NCI-H187 treated with DMSO at 0.1 percent for 48 hours (cell line): ENCODE measurements at places on chromosomes 3 and 15.
A peak's percentile ranks its signal among the peaks of the same experiment; 100 is the strongest.

GRCh38 chr3:174614036-174614435 lies 245.1 kb upstream of the NAALADL2 start:
- DNase-seq, result no peak

- DNase-seq, result peak; percentile 69
Observed at GRCh38 chr3:195195321-195196209, 75.4 kb downstream of the XXYLT1 start.

DNA sequence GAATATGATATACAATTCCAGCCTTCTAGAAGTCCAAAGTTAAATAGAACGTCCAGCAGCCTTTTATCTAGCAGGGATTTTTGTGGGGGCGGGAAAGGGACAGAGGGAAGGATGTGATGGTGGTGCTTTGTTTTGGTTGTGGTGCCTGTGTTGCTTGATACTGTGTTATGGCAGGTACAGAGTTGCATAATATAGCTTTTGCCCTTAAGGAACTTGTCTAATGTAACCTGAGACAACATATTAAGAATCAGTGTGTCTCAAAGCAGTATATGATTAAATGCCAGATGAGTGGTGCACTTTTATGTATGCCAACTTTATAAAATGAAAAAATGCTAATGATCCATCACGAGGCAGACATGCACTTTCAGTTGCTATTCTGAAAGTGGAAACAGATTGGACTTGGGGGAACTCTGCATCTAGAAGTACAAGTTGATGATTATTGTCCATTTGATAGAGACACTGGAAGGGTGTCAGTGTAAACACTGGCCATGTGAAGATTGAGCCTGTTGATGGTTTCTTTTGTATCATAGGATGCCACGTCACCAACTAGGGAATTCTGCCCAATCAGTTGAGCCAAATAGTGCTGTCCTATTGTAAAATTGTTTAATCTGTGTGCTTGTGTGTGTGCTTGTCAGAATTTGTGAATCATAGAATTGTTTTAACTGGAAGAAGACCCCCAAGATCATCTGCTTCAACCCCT lies 23.0 kb downstream of the NEO1 start:
- DNase-seq, result no peak

DNA sequence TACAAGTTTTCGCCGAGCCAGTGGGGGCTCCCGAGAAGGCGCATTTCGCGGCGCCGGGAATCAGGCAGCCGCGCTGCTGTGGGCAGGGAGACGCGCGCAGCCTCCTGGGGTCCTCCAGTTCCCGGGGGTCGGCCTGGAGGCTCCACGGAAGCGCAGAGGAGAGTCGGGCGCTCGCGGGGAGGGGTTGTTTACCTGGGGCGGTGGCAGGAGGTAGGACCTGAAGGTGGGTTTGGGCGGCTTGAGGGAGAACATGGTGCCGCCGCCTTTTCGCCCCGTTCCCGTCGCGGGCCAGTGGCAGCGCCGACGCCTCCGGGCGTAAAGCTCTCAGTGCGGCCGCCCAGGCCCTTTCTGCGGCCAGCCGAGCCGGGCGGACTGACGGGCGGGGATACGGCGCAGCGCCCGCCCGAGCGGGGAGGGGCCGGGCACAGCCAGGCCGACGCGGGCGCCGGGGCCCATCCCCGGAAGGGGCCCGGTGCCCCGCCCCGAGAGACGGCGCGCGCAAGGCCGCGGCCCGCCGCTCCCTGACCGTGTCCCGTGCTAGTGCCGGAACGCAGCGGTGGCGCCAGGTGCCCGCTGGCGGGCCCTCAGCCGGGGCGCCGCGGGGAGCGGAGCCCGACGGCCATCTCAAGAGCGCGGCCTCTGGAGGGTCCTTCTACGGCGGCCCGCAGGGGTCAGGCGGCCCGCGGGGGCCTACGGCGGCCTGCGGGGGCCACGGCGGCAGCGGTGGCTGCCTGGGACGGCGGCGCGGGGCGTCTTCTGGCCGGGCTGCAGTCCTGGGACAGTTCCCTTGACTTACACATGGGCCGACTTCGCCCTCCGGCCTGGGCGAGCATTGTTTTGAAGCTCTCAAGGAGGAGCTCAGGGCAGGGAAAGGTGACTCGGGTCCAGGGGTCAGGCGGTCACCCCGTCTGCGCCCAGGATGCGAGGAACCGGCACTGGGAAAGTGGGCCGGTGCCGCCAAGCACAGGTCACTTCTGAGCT lies at the start of gene MTMR10:
Gene MTMR10 (minus strand): TSS at position 374 of the 981 bp plus-strand sequence. CDS start 122 bp downstream, at position 252.
- DNase-seq, result no peak

- DNase-seq, result no peak
Observed at GRCh38 chr3:99163314-99163713, 261.8 kb upstream of the DCBLD2 start.

GRCh38 chr3:94024385-94024784 lies 4.0 kb downstream of the STX19 start:
- no peak for DNase-seq

DNA sequence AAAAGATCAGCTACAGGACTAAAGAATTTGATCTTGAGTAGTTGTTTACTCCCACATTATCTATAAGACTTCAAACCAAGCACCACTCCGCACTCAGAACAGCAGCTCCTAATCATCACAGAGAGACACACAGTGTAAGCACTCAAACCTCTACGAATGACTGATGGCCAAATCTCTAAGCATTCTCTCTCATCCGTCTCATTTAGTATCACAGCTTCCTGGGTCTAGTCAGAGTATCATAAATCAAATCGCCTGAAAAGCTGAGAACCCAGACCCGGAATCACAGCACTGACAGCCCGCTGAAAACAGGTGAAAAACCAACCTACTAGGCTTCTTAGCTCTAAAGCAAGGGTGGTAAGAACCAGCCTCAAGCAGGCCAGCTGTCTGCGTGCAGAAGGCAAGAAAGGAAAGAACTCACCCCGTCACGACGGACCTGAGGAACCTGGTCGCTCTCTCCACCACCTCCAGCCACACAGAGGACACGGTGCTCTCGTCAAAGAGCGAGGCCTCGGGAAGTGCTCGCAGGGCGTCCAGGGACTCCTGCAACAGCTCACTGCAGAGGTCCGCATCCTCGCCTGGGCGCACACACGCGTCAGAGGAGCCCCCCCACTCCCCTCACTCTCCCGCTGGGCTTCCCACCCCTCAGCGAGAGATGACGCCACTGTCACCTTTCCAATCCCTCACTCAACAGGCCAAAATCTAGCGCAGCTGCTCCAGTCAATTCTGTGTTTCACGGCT lies 47.9 kb downstream of the HERC2 start:
- DNase-seq, result no peak

- DNase-seq, result no peak
Observed at GRCh38 chr3:64340641-64341101, 115.4 kb upstream of the PRICKLE2 start.

DNA sequence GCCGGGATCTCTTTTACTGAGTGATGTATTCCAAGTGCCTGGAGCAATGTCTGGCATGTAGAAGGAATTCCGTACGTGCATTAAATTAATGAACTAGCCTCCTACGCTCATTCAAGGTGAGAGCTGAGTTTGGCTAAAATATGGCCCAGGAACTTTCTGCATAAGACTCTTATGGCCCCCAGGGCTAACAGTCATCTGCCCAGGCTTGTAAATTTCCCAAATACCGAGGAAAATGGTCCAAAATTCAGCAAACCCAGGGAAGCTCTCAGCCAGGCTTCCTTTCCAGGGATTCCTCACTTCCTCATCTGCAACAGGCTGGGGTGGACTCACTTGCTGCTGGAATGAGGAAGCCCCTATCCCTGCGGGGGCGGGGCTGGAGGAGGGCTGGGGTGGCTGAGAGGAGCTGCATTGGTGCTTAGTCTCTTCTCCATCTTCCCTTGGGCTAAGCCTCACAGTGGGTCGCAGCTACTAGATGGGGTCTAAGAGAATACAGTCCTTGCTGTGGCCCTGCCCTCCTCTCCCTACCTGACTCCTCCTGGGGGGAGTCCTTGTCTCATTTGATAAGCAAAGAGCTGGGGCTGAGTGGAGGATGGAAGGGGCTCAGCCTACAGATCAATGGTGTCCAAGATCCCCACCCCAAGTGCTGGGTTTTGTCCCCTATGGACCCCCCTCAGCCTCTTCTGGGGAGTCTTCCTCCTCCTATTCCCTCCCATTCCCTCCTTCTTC lies 28.5 kb upstream of the APOD start:
- DNase-seq, result no peak

DNA sequence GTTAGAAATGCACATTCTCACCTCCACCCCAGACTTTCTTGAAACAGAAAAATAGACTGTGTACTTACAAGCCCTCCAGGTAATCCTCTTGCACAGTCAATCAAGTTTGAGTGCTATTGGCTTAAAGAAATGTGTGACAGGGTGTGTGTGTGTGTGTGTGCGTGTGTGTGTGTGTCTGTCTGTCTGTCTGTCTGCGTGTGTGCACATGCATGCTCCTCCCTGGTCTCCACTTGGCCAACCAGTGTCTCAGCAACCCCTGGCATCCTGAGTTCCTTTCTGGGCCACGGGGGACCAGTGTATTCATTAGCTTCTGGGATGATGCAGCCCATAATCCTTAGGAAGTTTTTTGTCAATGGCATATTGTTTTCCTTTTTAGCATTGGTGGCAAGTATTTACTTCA lies 128.8 kb upstream of the IL12A start:
- no peak for DNase-seq

DNA sequence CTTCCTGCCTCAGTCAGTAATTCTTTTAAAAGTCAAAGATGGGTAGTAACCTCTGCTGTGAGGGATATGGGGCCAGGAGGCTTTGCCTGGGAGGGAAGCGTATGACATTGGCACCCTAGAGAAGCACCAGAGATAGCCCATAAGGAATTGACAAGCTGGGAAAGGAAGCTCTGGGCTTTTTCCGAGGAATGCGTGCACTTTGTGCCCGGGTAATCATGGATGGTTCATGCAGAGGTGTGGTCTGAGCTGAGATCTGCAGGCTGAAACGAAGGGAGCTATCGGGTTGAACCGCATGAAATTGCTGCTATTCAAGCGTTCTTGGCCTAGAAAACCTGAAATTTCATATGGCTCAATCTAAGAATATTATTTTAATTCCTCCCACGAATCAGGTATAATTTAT lies 127.7 kb upstream of the TLE3 start:
- no peak for DNase-seq

- DNase-seq, result no peak
Observed at GRCh38 chr3:43691120-43691995, 620 bp downstream of the ABHD5 start.

DNA sequence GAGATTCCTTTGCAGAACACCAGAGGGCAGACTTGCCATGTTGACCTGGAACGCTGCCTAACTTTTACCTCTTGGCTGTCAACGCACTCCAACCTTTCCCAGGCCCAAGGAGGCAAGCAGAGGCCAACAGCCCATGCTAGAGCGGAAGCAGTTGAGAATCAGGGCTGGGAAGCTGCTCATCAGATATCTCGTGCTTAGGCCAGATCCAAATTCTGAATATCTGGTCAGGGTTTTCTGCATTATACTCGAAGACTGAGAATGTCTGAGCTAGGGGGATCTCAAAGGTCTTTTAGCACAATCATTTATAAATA lies 2.5 kb downstream of the XIRP1 start:
- no peak for DNase-seq

DNA sequence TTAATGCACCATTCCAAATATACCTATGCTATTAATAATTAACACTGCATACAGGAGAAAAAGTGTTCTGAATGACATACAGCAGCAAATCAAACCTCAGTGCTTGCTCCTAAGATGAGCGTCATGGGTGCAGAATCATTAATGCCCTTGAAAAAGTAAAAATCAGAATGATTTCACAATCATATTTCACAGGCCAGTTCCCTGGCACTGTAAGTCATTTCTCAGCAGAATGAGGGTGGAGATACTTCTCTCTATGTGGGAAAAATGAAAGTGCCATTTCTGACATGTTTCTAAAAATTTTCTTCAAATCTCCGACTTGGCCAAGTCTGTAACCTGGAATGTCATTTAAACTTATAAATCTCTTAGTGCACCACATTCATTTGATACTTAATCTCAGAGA lies 549.8 kb upstream of the AGTR1 start:
- DNase-seq, result no peak

GRCh38 chr3:57151021-57151449 lies 14.1 kb downstream of the IL17RD start:
- no peak for DNase-seq

DNA sequence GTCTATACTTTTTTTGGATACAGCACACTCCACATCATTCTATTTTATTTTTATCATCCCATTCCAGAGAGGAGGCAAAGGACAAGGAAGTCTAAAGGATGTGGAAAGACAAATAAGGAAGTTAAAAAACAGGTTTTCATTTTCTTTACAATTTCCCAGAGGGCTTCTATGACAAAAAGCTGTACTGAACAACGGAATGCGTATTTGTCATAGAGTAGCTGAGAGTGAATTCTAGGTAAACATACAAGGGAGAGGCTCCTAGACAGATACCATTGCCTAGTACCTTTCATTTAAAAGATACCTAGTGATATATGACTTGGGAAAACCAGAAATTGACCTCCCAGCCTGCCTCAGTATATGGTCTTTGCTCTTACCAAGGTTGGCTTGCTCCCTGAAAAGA lies 341.7 kb downstream of the FHIT start:
- DNase-seq, result no peak

DNA sequence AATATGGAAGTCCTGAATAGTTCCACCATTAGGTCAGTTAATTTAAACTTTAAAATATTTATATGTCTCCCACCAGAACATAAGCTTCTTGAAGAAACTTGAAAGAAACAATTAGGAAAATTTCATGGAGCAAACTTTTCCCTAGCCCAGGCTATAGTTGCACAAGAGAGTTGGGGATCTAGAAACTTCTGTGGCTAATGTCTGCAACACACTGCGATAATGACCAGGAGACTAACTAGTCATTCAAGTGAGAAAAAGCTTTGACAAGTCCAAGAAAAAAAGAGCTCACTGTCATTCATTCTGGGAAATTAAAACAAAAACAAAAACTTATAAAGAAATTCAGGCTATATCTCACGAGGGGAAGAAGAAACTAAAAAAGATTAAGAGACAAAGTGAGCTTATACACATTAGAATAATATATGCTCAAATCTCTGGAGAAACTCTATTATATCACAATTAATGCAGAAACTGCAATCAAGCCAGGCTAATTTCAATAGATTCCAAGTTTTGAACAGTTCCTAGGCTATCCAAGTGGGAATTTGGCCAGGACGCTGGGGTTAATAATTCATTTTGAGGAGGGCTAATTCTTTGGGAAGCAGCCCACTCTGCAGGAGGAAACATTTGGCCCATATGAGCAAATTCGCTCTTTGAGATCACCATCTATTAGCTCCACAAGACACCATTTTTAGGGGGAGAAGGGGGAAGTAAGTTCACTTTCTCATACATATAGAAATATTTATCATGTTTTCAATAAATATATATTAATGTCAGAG lies 134.6 kb downstream of the MEIS2 start:
- no peak for DNase-seq

DNA sequence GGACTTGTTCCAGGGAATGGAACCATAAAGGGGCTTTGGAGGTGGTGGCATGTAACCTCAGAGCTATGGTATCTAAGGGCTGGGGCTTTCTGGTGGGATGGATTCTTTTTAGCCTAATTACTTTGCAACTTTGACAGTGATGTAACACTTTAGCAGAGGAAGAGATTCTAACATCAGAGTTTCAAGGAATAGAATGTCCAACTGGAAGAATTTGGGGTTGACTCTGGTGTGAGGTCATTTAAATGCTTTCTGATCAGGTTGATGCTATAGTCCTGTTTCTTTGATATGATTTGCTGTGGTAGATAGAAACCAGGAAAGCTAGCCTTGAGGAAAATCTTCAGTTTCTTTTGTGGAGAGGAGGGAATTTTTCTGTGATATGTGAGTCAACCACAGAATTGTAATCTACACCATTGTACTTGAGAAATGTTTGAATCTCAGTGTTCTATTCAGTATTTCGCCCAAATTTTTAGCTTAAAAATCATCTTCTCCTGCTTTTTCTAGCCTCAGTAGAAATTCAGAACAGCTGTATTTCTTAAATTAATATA lies 40.0 kb downstream of the ATP2C1 start:
- DNase-seq, result no peak

- DNase-seq, result no peak
Observed at GRCh38 chr3:41477399-41478014, 278.2 kb downstream of the CTNNB1 start.
